HS-5 (cell line): ENCODE measurements at places on chromosomes 16 and 17.

GRCh38 chr17:38507436-38507835 lies 79.2 kb downstream of the ARHGAP23 start:
- no peak for DNase-seq

DNA sequence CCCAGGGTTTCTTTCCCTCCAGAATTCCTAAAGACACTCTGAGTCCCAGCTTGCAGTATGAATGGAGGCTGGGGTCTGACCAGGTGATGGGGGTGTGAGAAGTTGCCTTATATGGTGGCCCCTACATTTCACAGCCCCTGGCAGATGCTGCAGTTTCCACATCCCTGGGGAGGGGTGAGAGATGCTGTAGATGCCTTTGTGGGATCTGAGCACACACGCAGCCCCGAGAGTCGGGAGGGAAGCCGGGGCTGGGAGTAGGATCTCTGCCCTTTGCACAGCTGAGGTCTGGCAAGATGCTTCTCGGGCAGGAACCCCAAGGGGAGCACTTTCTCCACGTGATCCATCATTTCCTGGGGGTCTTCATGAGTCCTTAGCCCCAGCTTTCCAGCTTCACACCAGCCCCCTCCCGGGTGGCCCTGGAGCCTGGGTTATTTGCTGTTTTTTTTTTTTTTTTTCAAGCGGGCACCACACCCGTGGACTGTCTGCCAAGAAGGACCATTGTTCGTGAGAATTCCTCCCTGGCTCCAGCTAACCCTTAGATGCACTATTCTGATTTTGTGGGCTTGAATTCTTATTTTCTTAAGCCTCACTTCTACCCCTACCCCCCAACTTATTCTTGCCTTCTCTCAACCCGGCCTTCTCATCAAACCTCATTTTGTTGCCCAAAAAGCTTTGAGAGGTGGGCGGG lies 50.6 kb downstream of the NTN1 start:
- no peak for DNase-seq

DNA sequence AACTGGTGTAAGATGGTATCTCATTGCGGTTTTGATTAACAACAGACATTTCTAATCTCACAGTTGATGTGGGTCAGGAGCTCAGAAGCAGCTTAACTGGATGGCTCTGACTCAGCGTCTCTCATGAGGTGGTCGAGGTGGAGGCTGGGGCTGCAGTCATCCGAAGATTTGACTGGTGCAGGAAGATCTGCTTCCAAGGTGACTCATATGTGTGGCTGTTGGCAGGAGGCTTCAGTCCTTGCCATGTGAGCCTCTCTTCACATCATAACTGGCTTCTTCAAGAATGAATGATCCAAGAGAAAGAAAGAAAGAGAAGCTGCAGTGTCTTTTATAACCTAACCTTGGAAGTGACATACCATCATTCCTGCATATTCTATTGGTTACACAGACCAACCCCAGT lies 376.1 kb downstream of the SEC14L1 start:
- peak; percentile 20 for DNase-seq

DNA sequence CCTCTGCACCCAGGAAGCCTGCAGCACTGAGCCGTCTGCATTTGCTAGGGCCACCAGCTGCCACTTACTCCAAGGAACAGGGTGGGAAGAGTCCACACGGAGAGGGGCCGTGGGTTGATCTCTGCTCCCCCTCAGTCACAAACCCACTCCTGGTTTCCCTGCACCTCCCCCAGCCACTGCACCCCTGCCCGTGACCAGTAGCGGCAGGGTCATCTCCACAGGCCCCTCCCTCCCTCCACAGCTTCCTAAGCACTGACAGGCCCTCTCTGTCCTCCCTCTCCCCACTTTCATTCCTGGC lies 75.2 kb downstream of the RBFOX3 start:
- DNase-seq, result no peak

- DNase-seq, result no peak
Observed at GRCh38 chr16:28478506-28479180, 6.5 kb upstream of the NPIPB7 start.

DNA sequence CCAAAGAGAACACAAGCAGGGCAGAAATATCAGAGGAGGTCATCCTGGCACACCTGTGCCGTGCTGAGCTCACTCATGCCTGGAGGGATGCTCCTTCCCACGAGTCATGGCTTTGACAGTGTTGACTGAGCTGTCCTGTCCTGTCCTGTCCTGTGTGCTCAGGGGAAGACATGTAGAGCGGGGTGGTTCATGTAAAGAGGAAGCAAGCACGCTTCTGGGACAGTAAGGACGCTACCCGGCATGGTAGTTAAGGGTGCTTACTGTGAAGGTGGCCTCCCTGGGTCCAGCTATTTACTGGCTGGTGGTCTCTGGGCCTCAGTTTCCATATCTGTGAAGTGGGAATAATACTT lies 398 bp downstream of the LGALS9 start:
- no peak for DNase-seq
